Body of pancreas (tissue), 4 donors: ENCODE measurements at places on chromosomes 1 and 21. TPM values are rescaled to one million over a fixed set of nuclear protein-coding genes. Genes with fewer than 3 reads are reported as not detected.

- no peak for DNase-seq
- no peaks in the 10 kb centered on the region for H3K27me3 ChIP-seq
- H3K4me1 ChIP-seq, result peaks cover 7% of the 10 kb centered on the region
- peak overlapping the region; percentile 84 for H3K27ac ChIP-seq
- H3K4me3 ChIP-seq, result no peak overlapping the region
- H3K36me3 ChIP-seq, result no peaks in the 10 kb centered on the region
These were observed 533 bp upstream of the RGL1 start for GRCh38 chr1:183804387-183804786.

The PTGER3 gene
- total RNA-seq, result 15.0 TPM

The LCE3D gene
- not detected for total RNA-seq

GRCh38 chr1:58722967-58723366 is 23.1 kb upstream of the MYSM1 start:
- no peaks in the 10 kb centered on the region for H3K4me1 ChIP-seq
- no peaks in the 10 kb centered on the region for H3K36me3 ChIP-seq
- H3K4me3 ChIP-seq, result no peak overlapping the region
- no peak for DNase-seq
- no peaks in the 10 kb centered on the region for H3K27me3 ChIP-seq

The ATP1A4 gene
- not detected for total RNA-seq

The INKA2 gene
- not detected for total RNA-seq

DNA sequence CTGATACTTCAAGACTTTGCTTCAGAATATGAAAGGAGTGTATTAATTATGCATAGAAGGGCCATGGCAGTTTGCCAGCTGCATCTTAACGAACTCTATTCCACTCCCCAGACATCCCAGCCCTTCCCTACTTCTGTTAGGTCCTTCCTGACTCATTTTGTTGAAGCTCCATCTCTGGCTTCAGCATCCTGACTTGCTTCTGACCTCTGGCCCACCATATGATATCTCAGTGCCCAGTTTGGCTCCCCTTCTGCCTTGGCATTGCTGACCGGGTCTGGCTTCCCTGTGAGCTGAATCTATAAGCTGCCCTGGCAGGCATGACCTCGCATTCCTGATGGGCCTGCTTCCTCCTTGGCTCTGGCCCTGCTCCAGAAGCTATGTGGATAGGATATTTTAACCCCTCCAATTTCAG is 27.6 kb upstream of the ARHGAP29 start:
- no peak for DNase-seq
- H3K27me3 ChIP-seq, result no peaks in the 10 kb centered on the region
- H3K4me1 ChIP-seq, result no peaks in the 10 kb centered on the region
- no peak overlapping the region for H3K4me3 ChIP-seq
- H3K27ac ChIP-seq, result no peak overlapping the region

The SPRR1A gene
- total RNA-seq, result not detected
